ENCODE measurements at places on chromosomes 6 and 20.

GRCh38 chr6:134437376-134437775 lies 119.5 kb upstream of the SGK1 start:
- DNase-seq, result no peak

GRCh38 chr20:34541264-34541901 lies 17.1 kb upstream of the MAP1LC3A start:
- no peak for DNase-seq

DNA sequence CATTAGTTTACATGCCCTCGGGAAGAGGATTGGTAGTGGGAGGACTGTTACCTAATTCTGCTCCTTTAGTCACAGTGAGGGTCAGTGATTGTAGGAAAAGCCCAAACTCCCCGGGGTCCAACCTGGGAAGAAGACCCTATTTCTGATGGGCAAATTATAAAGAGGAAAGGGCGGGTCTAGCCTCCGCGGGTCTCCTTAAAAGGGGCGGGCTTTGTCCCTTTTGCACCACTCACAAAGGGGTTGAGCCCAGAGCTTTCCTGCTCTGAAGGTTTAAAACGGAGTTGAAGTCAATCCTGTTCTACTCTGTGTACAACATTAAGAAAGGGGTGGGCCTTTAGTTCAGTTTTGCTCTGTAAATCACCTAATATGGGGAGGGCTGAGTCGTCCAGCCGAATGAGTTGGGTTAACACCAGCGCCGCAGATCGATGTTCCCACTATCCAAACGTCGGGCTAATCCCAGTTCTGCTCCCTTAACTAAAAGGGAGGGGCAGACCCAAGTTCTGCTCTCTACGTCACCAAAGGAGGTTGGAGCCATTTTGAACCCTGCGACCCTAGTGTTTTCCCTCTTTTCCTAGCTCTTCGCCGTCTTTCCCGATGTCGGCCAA lies 920 bp upstream of the RNF5 start:
- no peak for DNase-seq

- no peak for DNase-seq
These were observed 77.6 kb downstream of the TBC1D7 start for GRCh38 chr6:13250703-13251102.

Data from COLO829 (cell line).